ENCODE measurements at places on chromosomes 6 and 20.

GRCh38 chr20:60565551-60565950 is 607.3 kb downstream of the CDH26 start:
- DNase-seq: no peak

DNA sequence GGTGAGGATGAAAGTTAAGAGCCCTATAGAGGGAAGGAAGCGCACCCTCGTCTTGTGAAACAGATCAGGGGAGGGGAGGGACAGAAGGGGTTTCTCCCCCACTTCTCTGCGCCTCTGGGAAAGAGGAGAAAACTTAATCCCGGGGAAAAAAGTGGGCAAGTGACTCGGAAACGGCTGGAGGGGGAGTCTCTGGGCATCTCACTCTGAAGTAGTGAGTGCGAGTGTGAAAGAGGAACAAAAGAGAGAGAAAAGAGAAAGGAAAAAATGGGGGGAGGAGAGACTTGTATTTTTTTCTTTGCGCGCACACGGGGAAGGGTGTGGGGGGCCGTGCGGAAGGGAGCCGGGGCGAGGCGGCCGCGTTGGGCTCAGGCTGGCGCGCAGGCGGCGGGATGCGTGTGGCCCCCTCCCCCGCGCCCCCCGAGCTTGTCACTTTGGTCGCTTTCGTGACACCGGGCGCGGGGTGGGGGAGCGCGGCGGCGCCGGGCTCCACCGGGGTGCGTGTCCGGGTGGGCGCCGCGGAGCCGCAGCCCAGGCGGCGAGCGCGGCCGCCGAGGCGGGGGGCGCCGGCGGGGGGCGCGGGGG is 454 bp downstream of the L3MBTL3 start:
- DNase-seq: peak; percentile 21

- no peak for DNase-seq
Measured at GRCh38 chr6:158718461-158719046, 68.7 kb downstream of the SYTL3 start.

- DNase-seq: no peak
Measured at GRCh38 chr6:287489-287860, 4.8 kb upstream of the DUSP22 start.

- DNase-seq: no peak
Measured at GRCh38 chr6:56841751-56842150, 113.2 kb upstream of the BEND6 start.

DNA sequence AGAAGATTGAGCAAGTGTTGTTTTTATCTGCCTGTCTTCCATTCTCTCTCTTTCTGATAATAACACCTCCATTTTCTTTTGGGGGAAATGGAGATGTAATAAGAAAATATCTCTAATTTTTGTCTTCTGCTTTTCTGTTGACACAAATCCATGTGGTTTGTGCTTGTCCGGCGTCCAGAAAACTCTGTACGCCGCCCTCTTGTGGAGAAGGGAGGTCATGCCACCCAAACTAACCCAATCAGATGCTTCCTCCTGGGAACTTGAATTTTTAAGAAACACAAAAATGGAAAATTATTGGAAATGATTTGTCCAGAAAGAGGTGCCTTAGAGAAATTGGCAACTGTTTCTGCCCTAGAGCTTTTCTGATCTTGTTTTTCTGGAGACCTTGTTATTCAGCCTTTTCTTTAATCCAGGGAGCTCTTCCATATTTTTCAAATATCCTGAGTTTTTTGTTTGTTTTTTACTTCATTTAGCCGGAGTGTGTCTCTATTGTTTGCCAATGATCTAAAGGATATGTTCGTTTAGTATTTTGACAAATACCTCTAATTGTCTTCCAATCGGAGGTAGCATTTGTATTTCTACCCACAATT is 17.8 kb upstream of the FNDC1 start:
- no peak for DNase-seq

DNA sequence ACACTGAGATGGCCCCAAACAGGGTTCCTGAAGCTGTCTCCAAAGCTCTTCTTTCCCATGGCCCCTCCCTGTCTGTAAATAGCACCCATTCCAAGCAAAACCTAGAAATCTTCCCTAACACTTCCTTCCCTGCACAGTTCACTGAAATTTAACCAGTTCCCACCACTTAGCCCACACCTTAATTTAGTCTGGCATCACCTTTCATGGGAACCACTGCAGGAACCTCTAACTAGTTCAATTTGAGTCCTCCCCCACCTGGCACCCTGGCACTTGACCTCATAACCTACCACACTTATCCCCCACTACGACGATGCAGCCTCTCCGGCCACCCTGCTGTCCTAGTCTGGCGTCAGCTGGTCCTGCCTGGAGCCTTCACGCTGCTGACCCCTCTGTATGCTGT is 278.7 kb downstream of the GMDS start:
- no peak for DNase-seq

DNA sequence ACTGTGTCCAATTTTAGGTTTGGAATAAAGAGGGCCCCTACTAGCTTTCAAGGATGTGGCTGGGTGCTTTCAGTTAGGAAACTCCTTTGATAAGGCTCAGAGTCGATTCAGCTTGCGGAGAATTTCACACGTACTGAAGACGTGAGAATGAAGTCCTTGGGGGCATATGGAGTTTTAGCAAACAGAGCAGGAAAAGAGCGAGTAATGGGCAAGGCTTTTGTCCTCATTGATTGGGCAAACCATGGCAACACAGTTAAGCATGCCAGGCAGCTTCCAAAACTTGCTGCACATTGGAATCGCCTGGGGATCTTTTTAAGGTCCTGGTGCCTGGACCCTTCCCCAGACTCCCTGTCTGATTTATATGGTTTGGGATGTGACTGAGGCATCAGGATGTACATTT is 29.2 kb downstream of the ISM1 start:
- no peak for DNase-seq

DNA sequence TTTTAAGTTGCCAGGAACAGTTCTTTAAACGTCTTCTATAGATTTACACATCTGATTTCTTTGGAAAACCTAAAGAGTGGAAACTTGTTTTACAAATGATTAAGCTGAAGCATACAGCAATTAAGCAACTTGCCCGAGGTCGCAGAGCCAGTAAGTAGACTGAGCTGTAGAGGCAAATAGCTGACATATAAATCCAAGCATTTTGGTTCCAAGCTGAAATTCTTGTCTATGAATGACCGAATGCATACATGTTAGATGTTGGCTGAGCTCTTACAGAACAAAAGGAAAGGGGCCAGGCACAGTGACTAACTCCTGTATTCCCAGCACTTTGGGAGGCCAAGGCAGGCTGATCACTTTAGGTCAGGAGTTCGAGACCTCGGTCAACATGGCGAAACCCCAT is 101.8 kb upstream of the SGK1 start:
- no peak for DNase-seq

GRCh38 chr6:144853603-144854002 is 568.5 kb downstream of the UTRN start:
- no peak for DNase-seq

DNA sequence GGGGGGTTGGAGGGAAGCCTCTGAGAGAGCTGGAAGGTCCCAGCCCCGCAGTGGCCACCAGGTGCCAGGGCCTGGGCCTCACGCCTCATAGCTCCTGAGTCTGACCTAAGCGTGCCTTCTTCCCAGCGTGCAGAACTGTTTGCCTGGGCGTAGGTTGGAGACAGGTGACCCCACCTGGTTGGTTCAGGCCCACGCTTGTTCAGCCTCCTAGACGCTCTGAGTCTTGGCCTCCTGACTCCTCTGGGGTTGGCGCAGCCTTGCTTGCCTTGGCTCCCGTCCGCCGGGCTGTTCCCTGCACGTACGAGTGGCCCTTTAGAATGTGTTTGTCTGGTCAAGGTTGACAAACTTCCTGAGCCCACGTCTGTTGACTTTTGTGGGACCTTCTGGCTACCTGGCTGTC is 70.8 kb downstream of the EYA2 start:
- no peak for DNase-seq

GRCh38 chr6:26412954-26413353 is 10.9 kb downstream of the BTN3A1 start:
- DNase-seq: no peak

DNA sequence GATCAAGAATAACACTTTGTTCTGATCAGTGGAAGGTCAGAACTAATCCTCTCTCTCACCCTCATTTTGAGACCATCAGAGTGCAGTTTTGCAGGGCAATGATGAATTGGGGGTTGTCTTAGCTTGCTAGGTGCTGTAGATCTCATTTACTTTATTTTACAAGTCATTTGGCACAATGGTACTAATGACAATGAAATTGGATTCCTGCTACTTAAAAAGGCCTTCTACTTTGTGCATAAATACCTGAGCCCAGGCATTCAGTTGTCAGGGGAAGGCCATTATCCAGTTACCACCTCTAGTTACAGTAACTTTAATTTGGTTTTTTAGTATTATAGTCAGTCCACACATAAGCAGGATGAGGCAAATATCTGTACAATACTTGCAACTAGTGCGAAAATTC is 240.0 kb downstream of the HDGFL1 start:
- no peak for DNase-seq

DNA sequence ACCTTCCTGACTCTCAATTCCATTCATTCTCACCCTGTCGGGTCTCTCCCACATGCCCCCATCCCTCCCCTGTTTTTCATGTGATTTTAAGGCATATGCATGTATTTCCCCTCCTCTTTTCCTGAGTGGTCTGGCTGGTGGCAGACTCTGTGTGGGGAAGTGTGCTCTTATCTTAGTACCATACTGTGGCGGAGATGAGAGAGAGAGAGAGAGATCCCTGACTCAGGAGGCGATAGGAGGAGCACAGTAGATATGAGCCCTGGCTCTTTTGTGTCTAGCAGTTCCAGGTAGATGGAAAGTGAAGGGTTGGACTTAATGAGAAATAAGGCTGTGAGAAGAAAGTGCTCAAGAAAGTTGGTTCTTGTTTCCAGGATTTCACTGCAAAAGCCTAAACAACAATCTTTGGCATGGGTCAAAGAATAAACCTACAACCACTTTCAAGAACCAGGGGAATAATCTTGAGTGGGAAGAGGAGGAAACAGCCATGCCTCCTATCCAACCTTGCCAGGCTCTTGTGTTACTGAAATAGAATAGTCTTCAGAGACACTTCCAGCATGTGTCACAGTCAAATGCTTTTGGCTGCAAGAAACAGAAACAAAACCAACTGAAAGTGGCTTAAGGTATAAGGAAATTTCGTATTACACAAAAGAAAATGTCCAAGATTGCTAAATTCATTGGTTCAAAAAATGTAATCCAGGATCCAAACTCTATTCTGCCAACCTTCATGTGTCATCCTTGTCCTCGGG is 123.8 kb upstream of the MYLIP start:
- DNase-seq: no peak

Measured in activated effector memory CD4-positive, alpha-beta T cell treated with Interleukin-2 at 50 U/mL for 16 hours (primary cell).